ENCODE measurements at places on chromosomes 2 and 18. TPM values are rescaled to one million over a fixed set of nuclear protein-coding genes. Genes with fewer than 3 reads are reported as not detected.

Gene PROC
- 0.58 TPM for total RNA-seq

Gene DAPL1
- total RNA-seq, result not detected

Gene ATRAID
- 130 TPM for total RNA-seq

Gene ACVR1C
- 0.40 TPM for total RNA-seq

Gene FBXO15
- 2.8 TPM for total RNA-seq

Gene TEKT4
- not detected for total RNA-seq

Gene NT5C1B
- total RNA-seq, result not detected

- DNase-seq, result no peak
These were observed 229.1 kb downstream of the RTP5 start for GRCh38 chr2:242098445-242099128.

DNA sequence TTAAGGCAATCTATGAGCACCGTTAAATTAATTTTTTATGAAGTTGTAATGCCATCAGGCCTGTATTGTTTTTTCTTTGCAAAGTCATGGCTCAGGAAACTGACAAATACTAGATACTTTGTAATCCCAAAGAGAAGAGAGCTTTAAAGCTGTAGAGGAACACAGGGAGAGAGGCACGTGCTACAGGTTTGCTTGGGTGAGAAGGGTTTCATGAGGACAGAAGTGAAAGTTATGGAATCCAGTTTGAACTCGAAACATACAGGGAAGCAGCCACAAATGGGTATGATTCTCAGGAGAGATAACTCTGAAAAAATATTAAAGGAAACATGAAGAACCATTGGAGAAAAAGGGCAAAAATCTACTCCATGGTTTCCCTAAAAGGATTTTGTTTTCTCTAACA is 49.8 kb downstream of the CYB5A start:
- DNase-seq, result no peak

- no peak for DNase-seq
These were observed 12.9 kb upstream of the ETAA1 start for GRCh38 chr2:67384123-67384822.

GRCh38 chr2:205754924-205755321 is 72.6 kb downstream of the NRP2 start:
- peak; percentile 71 for DNase-seq

DNA sequence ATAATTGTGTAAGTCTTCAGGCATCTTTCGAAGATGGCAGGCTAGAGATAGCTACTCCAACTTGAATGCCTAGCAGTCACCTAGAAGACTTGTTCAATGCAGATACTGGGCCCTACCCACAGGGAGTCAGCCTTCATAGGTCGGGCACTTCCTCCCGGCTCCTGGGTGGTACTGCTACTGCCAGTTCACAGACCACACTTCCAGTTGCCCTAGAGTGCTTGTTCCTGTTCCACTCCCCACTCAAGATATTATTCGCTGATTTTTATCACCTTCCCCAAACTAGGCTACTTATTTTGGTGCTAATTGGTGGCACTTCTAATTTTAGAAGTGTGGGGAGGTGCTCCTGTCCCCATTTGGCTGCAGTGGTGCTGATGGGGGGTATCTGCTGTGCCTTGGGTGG is 34.2 kb downstream of the INPP4A start:
- DNase-seq, result no peak

DNA sequence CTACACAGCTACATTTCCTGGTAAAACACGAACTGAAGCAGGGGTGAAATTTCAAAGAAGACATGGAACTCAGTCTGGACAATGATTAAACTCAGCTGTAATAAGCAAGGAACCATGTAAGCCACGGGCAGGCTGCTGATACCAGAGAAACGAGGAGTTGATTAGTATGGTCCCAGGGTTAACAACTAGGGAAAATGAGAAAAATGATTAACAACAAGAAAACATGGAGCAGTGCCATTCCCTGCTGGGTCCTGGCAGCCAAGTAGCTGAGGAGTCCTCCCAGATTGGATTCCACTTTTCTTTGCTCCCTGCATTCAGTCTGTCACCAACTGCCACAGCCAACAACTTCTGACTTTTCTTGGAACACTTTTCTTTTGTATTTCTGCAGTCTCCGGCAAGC is 517.0 kb upstream of the KLHL29 start:
- no peak for DNase-seq

DNA sequence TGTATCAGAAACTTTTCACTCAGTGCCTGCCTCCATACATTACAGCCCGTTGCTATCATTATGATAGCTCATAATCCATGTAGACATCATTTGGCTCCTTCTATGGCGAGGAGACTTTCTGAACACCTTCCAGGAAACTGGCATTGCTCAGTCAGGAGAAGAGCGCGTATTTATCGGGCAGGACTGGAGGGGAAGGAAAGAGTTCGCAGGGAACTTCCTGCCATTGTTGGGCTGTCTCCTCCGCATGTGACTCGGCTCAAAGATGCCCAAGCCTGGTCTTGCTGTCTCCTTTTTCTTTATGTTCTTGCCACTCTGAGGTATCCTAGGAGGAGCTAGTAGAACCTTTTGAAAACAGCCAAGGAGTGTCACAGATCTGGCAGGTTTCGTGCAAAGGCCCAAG is 156.8 kb downstream of the CTIF start:
- no peak for DNase-seq

DNA sequence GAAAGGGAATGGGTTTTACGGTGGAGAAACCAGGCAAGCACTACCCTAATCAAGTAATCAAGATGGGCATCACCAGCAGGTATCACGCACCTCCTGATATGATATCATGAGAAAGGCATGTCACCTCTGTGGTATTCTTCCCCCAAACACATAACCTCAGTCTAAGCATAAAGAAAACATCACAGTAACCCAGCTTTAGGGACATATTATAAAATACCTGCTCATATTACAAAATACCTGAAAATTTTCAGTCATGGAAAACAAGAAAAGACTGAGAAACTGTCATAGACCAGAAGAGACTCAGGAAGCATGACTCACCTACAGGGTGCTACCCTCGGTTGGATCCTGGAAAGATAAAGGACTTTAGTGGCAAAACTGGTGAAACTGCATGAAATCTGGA is 30.5 kb downstream of the GCKR start:
- DNase-seq, result peak; percentile 75

DNA sequence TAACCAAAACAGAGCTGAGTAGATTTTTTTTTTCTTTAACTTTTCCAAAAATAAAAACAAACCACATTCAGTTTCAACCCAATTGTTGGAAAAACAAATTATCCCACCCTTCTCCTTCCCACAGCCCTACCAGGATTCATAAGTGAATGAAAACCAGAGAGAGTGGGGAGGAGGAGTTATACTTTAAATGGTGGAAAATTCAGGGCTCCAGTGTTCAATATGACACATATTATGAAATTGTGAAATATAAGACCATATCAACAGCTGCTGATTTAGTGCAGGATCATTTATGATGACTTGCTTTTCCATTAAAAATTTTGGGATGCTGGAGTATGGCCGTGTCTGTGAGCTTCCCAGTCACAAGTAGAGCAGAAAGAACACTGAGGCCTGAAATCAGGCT is 26.7 kb downstream of the COLEC12 start:
- DNase-seq, result no peak

DNA sequence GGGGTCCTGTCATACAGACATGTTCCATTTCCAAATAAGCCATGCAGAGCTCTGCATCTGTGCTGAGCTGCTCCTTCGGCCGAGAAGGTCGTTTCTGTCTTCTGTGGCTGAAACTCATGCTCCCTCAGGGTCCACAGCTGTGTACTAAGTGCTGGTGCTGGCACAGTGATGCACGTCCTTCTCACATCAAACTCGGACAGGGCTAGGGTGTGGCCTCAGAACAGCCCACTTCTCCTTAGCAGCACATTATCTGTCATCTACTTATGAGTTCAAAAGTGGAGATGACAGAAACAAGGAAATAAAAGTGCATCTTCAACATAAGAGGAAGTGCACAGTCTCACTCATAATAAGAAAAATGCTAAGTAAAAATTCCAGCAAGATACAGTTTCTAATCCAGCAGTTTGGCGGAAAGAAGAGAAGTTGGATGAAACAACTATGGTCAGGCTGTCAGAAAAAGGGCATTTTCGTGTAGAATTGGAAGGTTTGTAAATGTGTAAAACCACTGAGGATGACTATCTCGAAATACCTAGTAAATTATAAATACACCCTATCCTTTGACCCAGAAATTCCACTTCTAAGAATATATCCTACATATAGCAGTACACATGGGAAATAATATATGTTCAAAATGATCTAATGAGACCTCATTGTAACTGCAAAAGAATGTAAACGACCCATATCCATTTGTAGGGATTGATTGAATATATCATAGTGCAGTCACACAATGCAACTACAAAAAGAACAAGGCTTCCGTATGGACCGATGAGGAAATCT is 53.7 kb upstream of the APCDD1 start:
- DNase-seq, result no peak

DNA sequence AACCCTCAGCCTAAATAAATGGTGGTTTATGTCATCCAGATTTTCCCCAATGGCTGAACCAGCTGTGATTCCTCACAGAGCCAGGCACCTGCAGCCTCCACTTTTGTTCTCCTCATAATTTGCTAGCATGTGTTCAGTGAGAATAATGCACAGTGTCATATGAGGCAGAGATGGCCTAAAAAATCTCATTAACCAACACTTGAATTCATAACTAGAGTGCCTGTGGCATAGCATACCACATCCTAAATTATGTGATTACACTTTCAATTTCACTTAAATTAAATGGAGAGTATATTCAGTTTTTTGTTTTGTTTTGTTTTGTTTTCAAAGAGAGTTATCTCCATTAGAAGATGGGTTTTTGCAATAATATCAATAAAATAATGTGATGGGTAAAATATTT is 488.0 kb downstream of the CBLN2 start:
- DNase-seq, result no peak

DNA sequence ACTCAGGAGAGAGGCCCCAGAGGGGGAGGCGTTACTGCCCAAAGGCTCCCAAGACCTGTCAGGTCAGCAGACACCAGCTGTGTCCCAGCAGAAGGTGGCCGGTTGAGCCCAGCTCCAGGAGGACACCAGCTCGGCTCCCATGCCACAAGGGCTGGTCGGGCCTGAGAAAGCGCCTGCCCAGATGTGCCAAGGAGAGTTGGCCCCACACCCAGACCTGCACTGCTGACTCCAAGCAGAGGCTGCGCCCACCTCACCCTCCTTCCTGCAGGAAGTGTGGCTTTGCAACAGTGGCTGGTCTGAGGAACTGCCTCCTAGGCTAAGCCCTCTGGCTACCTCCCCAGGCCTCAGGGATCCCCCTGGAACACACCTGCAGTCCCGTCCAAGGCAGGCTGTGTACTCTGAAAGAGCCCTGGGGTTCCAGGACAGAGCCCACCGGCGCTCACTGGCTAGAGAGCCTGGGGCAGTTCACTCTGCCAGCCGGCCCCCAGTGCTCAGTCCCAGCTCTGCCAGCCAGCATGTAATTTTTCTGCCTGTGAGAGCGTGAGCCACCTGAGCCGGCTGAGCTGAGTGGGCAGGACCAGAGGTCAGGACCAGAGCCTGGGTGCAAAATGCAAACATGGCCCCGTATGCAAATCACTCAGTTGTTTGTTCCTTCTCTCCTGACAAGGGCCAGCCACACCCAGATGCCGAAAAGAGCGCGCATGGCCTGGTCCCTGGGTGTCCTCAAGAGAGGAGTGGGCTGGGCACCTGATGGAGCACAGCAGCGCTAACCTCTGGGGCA is 36.9 kb upstream of the PTMA start:
- DNase-seq, result no peak

DNA sequence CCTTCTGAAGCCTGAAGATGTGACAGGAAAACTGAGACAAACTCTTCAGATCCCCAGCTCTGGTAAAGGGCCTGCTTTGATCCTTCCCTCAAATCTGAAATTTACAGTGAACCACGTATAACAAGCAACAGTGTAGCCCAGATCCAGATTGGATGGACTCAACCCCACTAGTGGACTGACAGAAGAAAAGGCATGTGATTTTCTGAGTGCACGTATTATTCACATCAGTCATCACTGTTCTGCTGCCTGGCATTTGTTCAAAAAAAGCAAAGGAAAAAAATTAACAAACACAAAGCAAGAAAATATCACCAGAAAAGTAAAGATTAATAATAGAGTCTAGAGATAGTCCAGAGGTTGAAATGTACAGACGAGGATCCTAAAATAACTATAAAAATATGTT is 87.6 kb downstream of the CYRIA start:
- no peak for DNase-seq

GRCh38 chr2:82109418-82109817 is 1804.9 kb upstream of the LRRTM1 start:
- no peak for DNase-seq

GRCh38 chr2:233768076-233768475 is 8.0 kb downstream of the UGT1A1 start:
- DNase-seq, result no peak

DNA sequence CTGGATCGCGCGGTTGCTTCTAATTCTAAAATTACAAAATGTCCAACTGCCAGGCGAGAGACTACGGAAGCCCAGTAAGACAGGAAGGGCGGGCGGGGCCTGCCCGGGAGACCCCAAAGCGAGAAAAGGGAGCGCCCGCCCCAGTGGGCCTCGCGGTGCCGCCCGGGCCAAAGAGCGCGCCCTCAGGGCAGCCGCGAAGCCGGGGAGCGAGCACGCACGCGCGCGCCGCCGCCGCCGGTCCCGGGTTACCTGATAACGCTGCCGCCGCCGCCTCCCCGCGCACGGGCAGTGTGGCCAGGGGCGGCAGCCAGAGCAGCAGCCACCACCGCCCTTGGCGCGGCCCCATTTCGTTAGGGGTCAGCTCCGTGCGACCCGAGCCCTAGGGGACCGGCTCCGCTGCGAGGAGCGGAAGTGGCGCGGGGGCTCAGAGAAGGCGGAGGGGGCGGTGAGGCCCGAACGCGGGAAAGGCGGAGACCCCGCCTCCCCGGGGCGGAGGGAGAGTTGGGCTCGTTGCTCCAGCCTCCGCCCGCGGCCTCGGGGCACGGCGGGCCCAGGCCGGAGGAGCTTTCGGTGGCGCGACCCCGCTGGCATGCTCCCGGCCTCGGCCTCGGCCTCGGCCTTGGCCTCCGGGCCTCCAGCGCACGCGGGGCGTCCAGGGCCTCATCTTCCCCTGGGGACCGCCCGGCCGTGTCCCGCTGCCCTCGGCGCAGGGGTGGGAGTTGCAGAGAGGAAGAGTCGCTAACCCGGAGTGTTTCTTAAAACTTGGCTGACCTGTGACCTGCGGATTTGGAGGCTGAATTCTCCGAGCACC is at the start of gene NEMP2:
Gene NEMP2, minus strand, starts transcription at position 413 of the 811 bp plus-strand sequence. Its CDS starts 67 bp downstream, at position 346.
- DNase-seq, result peak; percentile 75

Data from PC-3 (cell line).